Aorta (tissue), 5 donors: ENCODE measurements at places on chromosomes 2 and 18. TPM values are rescaled to one million over a fixed set of nuclear protein-coding genes. Genes with fewer than 3 reads are reported as not detected.

- no peak for DNase-seq
Measured at GRCh38 chr18:68181956-68182355, 533.0 kb downstream of the TMX3 start.

The SPOPL gene
- polyA plus RNA-seq, result 9.1 TPM

- no peak for DNase-seq
Measured at GRCh38 chr18:5600378-5601071, 56.7 kb upstream of the EPB41L3 start.

The CLIP4 gene
- 7.6 TPM for polyA plus RNA-seq

DNA sequence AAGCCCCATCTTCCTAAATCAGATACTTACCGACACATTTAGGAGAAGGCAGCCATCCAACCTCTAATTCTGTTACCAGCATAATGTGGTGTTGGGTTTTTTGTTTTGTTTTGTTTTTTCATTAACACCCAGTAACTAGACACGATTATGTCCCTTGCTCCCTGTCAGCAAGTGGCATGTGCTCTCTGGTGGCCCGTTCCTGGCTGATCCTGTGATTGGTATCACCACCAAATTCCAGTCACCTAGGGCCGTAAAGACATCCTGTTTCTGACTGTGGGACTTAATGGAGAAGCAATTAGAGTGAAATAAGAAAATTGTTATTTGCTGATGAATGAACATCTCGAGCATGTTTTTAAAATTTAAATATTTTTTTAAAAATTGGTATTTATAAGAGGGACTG is 5.9 kb upstream of the DLX1 start:
- DNase-seq, result no peak

GRCh38 chr2:19839438-19839837 is 62.3 kb downstream of the TTC32 start:
- no peak for DNase-seq

The RNU2-63P gene
- polyA plus RNA-seq, result not detected

GRCh38 chr2:37857575-37858399 is 67.3 kb upstream of the RMDN2 start:
- DNase-seq, result no peak

- DNase-seq, result no peak
Measured at GRCh38 chr2:78601113-78601512, 424.4 kb upstream of the REG3G start.

The CYP27C1 gene
- not detected for polyA plus RNA-seq

The ZNF397 gene
- 14.0 TPM for polyA plus RNA-seq

DNA sequence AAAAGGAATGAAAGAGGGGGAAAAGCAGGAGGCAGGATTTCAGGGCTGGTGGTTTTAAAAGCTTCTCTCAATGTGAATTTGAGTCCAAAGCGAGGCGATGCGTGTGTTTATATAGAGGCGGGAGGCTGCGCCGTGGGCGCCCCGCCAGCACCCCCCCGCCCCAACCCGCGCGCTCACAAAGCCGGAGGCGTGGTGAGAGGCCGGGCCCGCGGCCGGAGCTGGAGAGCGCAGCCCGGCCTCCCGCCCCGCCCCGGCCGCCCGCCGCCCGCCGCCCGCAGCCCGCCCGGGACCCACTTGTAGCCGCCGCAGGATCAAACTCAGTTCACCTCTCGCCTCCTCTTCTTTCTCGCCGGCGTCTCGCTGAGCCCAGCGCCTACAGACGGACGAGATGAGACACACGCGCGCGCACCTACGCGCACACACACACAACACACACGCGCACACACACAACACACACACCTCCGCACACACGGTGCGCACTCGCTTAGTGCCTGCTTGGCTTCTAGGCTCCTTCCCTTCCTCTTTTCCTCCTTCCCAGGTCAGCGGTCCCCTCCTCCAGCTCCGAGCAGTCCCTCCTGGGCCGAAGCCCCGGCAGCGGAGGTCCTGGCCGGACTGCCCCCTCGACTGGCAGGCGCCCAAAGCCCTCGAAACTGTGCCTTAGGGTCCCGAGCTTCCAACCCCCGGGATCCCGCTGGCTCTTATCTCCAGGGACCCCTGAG is 1.3 kb upstream of the CYP26B1 start:
- peak; percentile 85 for DNase-seq

GRCh38 chr2:216911886-216912285 is 52.0 kb upstream of the TNP1 start:
- no peak for DNase-seq

DNA sequence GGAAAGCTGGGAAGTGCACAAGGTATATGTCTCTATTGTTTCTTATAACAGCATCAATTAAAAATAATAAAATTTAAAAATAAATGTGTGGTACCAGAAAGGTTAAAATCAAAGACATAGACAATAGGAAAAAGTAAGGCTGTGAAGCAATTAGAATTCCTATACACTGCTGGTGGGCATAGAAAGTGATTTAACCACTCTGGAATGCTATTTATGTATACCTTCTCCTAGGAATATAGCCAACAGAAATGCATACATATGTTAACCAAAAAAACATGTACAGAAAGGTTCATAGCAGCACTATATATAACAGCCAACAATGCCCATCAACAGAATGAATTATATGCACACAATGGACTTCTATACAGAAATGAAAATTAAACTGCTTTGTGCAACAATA is 43.0 kb downstream of the WDSUB1 start:
- DNase-seq, result no peak

- no peak for DNase-seq
Measured at GRCh38 chr2:238821391-238821790, 26.5 kb upstream of the TWIST2 start.

DNA sequence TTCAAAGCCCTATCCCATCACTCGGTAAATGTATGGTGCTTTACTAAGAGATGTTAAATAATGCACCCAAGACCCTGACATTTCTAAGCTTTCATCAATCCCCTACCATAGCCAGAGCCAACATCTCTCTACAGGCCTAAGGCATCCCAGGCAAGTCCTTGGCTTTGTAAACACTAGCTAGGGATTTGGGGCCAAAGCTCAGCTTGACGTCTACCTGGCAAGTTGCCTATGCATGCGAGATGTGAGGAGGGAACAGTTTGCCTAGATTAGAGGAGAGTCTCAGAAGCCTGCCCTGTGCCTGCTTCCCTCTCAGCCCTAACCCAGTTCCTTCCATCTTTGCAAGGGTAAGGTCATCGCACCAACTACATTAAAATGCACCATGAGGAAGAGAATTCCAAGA is 221.5 kb upstream of the NCKAP5 start:
- DNase-seq, result no peak

DNA sequence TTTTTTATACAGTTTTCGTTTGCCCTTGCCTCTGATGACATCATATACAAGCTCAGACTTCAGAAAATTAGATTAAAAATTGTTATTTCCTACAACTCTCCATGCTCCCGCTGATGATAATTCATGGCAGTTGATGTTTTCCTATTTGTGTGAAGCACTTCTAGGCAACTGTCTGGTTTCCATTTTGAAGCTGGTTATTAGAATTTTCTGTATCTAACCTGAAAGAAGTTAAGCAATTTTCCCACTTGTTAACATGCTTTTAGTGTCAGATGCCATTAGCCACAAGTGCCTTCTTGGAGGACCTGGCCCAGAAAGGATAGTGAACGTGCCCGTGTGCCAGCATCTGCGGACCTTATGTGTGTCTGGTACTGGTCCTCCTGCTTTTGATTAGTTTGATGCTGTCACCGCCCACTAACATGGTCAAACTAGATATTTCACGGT is 347.6 kb upstream of the RAB12 start:
- DNase-seq, result no peak

The RESP18 gene
- polyA plus RNA-seq, result not detected

The ZNF892 gene
- 0.64 TPM for polyA plus RNA-seq

GRCh38 chr2:221109552-221109951 is 462.6 kb downstream of the EPHA4 start:
- no peak for DNase-seq

DNA sequence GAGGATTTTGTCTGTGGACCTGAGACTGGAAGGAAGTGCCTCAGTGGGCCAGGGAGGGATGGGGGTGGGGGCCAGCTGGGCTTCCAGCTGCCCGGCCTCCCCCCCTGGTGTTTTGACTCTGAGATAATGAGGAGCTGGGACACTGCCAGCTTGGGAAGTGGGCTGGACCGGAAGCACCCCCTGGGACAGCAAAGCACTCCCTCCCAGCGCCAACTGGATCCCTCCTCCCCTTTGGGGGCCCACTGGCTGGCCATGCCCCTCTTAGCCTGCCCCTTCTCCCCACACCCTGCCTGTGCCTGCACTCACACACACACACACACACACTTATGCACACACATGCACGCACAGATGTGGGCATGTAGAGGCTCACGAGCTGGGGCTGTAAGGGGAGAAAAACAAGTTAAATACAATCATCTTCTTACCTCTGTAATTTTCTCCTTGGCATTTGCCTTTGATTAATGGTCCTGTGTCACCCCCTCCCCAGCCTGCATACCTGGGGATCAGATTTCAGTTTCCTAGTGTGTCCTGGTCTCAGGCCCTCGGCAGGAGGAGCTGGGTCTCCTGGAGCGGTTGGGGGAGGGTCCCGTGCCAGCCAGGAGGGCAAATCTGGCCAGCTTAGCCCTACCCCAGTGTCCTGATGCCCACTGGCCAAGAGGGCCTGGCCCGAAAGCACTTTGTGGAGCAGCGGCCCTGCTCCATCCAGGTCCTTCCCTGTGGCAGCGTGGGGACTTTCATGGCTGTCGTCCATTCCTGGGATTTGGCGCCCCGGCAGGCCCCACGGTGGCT is 3.6 kb downstream of the ITM2C start:
- DNase-seq, result peak; percentile 60

DNA sequence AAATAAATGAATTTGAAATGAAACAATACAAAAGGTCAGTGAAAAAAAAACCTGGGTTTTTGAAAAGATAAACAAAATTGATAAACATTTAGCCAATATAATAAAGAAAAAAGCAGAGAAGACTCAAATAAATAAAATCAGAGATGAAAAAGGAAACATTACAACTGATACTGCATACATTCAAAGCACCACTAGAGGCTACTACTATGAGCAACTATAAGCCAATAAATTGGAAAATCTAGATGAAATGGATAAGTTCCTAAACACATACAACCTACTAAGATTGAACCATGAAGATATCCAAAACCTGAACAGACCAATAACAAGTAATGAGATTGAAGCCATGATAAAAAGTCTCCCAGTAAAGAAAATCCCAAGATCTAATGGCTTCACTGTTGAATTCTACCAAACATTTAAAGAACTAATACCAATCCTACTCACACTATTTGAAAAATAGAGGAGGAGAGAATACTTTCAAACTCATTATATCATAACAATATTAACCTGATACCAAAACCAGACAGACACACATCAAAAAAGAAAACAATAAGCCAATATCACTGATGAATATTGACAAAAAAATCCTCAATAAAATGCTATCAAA is 80.8 kb upstream of the CERS6 start:
- no peak for DNase-seq

DNA sequence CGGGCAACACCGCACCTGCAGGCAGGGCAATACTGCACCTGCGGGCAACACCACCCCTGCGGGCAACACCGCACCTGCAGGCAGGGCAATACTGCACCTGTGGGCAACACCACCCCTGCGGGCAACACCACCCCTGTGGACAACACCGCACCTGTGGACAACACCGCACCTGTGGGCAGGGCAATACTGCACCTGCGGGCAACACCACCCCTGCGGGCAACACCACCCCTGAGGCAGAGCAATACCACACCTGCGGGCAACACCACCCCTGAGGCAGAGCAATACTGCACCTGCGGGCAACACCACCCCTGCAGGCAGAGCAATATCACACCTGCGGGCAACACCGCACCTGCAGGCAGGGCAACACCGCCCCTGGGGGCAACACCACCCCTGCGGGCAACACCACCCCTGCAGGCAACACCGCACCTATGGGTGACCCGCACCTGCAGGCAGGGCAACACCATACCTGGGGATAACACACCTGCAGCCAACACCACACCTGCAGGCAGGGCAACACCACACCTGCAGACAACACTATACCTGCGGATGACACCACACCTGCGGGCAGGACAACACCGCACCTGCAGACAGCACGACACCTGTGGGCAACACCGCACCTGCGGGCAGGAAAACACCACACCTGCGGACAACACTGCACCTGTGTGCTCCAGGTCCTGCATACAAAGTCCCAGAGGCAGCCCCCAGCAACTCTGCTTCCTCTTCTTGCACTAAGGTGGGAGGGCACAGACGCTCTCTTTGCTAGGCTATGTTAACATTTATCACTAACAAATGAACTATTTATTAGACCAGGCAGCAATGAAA is 57.7 kb downstream of the EIPR1 start:
- no peak for DNase-seq

GRCh38 chr2:127620866-127621265 is 25.1 kb upstream of the GPR17 start:
- no peak for DNase-seq

GRCh38 chr2:191857259-191857805 is 10.4 kb upstream of the CAVIN2 start:
- no peak for DNase-seq

GRCh38 chr18:14769381-14769780 is 21.4 kb downstream of the ANKRD30B start:
- DNase-seq, result no peak

The ST6GAL2 gene
- polyA plus RNA-seq, result 7.0 TPM

GRCh38 chr2:26178746-26179436 is 6.0 kb downstream of the GAREM2 start:
- no peak for DNase-seq

- DNase-seq, result no peak
Measured at GRCh38 chr18:3604498-3605408, 154.8 kb downstream of the TGIF1 start.

GRCh38 chr18:36160959-36161371 is 26.3 kb upstream of the MOCOS start:
- no peak for DNase-seq

The TUBA3E gene
- polyA plus RNA-seq, result 1.3 TPM

The LIPG gene
- 0.03 TPM for polyA plus RNA-seq

DNA sequence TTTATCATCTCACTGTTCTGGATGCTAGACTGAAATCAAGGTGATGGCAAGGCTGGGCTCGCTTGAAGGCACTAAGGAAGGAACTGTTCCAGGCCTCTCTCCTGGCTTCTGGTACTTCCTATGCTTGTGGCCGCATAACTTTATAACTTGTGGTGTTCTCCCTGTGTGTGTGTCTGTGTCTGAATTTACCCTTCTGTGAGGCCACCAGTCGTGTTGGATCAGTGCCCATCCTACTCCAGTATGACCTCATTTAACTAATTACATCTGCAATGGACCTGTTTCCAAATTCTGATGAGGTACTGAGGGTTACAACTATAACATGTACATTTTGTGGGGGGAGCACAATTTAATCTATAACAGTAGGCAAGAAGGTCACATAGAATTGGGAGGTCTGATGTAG is 41.6 kb downstream of the LYPD6B start:
- no peak for DNase-seq

The G6PC2 gene
- not detected for polyA plus RNA-seq

- DNase-seq, result no peak
Measured at GRCh38 chr2:128423788-128424165, 105.1 kb upstream of the HS6ST1 start.

GRCh38 chr2:240519396-240520129 is 38.2 kb downstream of the ANKMY1 start:
- DNase-seq, result no peak

GRCh38 chr2:105683011-105683492 is 61.7 kb upstream of the NCK2 start:
- no peak for DNase-seq
